ENCODE measurements at places on chromosomes 3 and 15.

GRCh38 chr15:59725151-59725486 is 36.0 kb upstream of the BNIP2 start:
- no peaks in the 10 kb centered on the region for H3K27me3 ChIP-seq
- H3K36me3 ChIP-seq = no peaks in the 10 kb centered on the region
- no peak overlapping the region for H3K27ac ChIP-seq
- no peak for DNase-seq
- no peak overlapping the region for H3K4me3 ChIP-seq

DNA sequence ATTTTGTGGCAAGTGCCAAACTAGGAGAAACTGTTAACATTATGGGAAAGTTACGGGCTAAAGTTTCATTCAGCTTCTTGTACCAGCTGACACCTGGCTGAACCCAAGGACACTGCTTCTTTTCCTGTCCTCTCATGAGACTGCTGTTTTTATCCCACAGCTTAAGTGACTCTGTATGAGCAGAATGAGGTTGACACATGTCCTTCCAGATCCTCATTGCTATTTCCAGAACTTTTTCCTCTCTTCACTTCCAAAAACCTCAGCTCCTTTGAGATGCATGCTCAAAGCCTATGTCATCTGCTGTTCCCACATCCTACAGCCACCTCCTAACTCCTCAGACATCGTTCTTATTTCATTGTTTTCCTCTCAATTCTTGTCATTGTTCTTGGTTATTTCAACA is 183.6 kb downstream of the DCLK3 start:
- H3K4me3 ChIP-seq = no peak overlapping the region
- H3K27ac ChIP-seq = no peak overlapping the region
- H3K36me3 ChIP-seq = no peaks in the 10 kb centered on the region
- H3K4me1 ChIP-seq = no peaks in the 10 kb centered on the region
- H3K27me3 ChIP-seq = no peaks in the 10 kb centered on the region
- no peak for DNase-seq

GRCh38 chr3:157354722-157355121 is 81.9 kb upstream of the PTX3 start:
- no peak overlapping the region for H3K27ac ChIP-seq
- no peak overlapping the region for H3K4me3 ChIP-seq
- no peaks in the 10 kb centered on the region for H3K4me1 ChIP-seq
- H3K27me3 ChIP-seq = no peaks in the 10 kb centered on the region

- H3K4me1 ChIP-seq = no peaks in the 10 kb centered on the region
- no peaks in the 10 kb centered on the region for H3K36me3 ChIP-seq
- H3K27ac ChIP-seq = no peak overlapping the region
- no peak overlapping the region for H3K4me3 ChIP-seq
- no peak for DNase-seq
- no peaks in the 10 kb centered on the region for H3K27me3 ChIP-seq
Measured at GRCh38 chr3:62884096-62884870, 9.1 kb upstream of the CADPS start.

DNA sequence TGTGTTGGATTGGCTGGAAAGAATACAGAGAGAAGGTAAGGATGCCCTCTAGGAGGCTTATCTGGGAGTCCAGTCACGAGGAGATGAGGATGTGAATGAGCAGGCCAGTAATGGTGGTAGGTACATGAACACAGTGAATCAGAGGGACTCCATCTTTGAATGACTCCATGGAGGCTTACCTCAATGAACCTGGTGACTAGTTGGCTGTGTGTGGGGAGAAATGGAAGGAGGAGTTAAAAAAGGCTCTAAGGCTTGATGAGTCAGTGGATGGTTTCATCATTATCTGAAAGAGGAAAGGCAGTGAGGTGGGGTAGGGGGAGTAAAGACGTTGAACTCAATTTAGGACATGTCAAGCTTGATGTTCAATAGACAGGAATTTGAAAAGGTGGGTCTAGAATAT is 61.1 kb downstream of the KCNAB1 start:
- DNase-seq = no peak
- H3K4me3 ChIP-seq = no peak overlapping the region
- no peaks in the 10 kb centered on the region for H3K27me3 ChIP-seq
- H3K27ac ChIP-seq = no peak overlapping the region
- H3K36me3 ChIP-seq = no peaks in the 10 kb centered on the region

DNA sequence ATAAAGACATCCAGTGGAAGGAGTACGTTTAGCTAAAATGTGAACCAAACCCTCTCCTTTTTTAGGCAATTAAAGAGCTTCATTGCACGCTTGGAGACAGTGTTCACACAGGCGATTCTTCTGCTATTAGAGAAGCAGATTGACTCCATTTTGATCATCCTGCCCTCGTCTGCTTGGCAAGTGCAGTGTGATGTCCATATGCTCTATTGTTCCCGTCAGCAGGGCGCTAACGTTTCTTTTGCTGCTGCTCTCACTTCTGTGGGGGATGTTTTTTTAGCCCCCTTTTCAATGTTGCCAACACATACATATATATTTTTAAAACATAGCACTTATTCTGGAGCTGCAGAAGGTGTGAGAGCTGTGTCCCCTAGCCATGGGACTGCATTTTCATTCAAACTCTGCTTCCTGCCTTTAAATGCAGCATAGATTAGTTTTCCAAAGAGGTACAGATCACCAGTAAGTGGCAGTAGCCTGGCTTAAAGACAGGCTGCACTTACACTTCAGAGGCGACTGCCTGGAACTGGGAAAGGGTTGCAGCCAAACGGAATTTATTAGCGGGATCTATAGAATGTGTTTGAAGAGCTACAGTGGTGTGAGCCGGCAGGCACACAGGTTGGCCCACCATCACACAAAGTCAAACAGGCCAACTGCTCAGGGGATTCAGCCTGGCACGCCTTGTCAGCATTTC is 292.6 kb upstream of the DPH6 start:
- no peak overlapping the region for H3K4me3 ChIP-seq
- no peaks in the 10 kb centered on the region for H3K36me3 ChIP-seq
- no peaks in the 10 kb centered on the region for H3K27me3 ChIP-seq
- H3K27ac ChIP-seq = no peak overlapping the region
- no peak for DNase-seq

DNA sequence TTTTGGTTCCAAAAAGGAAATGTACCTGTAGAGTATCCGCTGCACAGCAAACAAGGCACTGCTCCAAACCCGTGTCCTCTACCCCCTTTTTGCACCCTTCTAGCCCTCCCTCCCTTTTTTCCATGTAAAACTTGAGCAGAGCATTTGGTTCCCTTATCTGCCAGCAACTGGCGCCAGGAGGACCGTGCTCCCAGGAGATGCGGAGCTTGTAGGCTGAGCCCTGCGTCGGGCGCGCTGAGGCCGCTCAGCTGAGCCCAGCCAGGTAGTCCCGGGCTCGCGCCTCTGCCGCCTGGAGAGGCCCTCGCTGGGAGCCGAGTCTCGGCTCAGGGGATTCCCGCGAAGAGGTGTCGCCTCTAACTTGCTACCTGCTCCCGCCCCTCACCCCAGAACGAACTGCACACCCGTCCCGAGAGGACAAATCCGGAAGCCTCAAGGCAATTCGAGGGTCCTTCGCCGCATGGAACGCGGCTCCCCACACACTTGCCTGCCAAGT is 575 bp downstream of the TRPM7 start:
- peak overlapping the region; percentile 95 for H3K27ac ChIP-seq
- H3K4me3 ChIP-seq = peak overlapping the region; percentile 84
